ENCODE measurements at places on chromosomes 12 and 14.

DNA sequence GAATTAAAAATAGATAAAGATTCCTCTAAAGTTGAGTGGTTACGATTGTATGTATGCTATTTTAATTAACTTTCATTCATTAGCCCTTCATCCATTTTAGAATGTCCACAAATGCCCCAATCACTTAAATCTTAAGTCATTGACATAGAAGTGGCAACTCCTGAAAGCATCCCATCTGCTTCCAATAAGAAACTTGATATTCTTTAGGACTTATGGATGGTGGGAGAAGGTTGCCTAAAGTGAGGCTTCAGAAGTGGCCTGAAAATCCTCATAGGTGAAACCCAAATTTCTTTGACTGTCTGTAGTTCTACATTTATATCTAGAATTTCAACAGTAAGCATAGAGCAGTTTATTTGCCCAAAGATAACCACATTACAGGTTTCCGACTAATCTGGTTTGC is 161.7 kb upstream of the HMGA2 start:
- no peak for DNase-seq

DNA sequence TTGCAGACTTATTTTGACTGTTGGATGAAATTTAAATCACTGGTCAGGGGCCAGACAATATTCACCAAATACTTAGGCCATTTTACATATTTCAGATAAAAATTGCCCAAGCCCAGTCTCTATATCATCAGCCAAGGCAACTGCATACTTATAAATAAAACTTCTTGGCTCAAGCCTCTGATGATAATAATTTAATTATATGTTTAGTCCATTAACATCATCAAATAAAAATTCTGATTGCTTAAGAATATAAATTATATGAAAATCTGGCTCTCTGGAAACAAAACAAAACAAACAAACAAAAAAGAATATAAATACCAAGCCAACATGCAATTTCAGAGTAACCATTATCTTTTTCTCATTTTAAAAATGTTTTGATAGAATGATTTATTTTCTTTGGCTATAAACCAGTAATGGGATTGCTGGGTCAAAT is 165.2 kb downstream of the BTG1 start:
- DNase-seq: no peak

DNA sequence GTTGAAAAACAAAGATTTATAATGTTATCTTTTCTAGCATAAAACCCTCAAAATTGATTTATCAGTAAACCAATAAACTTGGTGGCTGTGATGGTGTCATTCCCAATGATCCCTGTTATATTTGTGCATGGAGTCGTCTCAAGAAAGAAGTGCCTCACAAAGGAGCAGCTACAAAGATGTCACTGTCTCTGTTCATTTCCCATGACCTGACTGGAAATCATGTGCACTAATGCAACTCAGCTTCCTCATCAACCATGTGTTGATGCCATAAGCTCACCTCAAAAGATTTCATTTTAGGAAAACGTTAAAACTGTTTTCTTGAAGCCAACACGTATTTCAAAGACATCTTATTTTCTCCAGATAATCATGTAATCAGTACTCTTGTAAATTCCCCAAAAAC is 28.8 kb downstream of the CLEC1A start:
- no peak for DNase-seq

DNA sequence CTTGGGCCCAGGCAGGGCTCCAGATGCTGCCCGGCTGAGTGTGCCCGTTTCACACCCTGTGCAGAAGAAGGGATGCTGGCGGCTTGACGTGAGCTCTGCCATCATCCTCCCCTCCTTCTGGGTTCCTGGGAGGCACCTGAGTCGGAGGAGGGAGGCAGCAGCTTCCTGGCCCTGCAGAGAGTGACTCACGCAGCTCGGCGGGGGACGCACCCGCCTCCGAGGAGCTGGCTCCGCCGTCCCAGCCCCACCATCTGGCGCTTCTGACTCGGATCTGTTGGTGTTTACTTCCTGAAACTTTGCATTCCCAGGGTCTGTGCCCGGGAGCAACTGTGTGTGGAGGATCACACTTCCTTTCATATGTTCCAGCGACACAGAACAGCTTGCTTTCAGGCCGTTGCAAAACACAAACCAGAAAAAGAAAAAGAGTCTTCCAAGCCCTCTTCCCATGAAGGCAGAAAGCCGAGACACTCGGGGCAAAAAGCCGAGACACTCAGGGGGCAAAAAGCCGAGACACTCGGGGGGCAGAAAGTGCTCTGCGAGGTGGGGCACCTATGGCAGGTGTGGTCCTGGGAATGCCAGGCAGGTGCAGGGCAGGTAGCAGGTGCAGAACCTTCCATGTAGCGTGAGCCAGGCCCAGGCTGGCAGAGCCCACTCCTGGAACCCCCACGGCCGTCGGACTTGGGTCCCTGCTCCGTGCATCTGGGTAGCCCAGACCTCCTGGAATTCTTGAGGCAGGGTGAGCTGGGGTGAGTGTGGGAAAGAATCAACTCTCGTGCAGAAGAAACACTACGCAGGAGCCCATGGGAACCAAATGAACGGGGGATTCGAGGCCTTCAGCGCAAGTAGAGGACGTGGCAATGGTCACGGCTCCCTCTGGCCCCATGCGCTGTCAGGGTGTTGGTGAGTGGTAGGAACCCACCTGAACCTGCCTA is 27.6 kb upstream of the GALNT9 start:
- peak; percentile 83 for DNase-seq

DNA sequence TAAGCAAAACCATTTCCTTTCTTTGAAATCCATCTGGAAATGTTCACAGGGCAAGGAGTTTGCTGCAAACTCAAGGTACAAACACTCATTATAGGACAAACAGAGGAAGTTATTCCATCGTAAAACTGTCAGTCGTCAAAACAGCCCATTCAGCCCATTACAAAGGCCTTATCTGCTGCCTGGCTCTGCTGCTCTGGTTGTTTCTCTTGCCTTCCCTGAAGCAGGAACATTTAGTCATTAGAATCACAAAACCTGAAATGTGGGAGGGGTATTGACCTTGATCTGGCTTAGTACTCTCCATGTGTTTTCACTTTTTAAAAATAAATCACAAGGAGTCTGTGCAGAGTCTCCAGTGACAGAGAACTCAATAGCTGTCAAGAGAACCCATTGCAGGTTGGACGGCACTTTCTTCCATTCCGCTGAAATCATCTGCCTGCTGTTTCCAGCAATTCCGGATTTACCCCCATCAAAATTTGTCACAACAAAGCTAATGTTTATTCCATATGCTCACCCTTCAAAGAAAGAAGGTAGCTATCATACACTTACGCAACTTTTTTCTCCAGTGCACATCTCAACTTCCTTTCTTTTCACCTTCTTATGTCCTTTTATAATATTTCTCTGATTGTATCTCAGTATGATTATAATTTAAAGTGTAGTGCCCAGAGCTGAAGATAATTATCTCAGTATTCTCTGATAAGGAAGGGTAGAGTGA is 24.6 kb upstream of the ITPR2 start:
- peak; percentile 52 for DNase-seq

- no peak for DNase-seq
These were observed 28.0 kb downstream of the PXN start for GRCh38 chr12:120237360-120238171.

DNA sequence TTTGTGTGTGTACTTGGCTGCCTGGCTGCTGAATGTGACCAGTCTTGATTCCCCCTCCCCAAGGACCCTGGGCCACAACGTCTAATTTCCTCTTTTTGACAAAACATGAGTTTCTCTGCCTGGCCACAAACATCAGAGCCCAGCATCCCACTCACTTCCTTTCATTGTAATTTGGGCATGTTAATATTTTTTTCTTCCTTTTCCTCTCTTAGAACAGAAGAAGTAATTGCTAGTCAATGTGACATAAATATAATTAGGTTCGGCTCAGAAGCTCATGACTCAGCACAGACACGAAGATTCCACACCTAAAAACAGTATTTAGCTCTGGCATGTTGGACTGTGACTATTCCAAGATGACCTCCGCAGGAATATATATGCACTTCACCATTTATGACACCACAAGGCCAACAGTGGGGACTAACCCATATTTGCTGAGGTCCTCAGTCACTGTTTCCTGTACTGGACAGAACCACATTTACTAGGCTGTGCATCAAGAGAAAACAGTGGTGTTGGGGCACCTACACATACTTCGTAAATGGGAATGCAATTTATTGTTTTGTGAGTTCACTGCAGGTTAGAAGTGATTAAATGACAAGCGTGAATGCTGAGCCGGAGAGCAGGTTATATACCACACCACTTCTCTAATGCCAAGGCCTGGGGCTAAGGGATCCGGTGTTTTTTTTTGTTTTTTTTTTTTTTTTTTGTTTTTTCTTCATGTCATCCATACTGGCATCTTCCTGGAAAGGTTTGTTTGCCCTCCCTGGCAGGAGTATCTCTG is 4.2 kb downstream of the GSG1 start:
- DNase-seq: peak; percentile 93

DNA sequence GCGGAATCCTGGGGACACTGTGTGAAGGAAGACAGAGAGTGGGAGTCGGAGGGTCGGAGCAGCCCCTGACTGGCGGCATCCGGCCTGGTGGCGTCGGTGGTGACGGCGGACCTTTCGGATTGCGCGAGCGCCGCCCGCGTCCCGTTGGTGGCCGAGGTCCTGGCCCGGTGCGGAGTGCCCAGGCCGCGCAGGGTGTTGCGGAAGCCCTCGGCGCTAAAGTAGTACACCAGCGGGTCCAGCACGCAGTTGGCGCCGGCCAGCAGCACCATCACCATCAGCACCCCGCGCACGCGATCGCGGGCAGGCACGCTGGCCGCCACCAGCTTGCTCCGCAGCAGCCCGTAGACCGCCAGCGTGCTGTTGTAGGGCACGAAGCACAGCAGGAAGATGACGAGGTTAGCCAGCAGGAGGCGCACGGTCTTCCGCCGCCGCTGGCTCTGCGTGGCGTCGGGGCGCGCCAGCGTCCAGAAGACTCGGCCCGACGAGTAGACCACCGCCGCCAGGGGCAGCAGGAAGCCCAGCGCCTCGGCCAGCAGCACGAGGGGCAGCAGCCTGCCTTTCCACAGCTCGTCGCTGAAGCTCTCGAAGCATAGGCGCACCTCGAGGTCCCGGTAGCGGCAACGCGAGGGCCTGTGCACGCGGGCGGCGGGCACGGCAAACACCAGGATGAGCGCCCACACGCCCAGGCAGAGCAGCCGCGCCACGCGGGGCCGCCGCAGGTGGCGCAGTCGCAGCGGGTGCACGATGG is 13.1 kb upstream of the CHD4 start:
- peak; percentile 79 for DNase-seq

DNA sequence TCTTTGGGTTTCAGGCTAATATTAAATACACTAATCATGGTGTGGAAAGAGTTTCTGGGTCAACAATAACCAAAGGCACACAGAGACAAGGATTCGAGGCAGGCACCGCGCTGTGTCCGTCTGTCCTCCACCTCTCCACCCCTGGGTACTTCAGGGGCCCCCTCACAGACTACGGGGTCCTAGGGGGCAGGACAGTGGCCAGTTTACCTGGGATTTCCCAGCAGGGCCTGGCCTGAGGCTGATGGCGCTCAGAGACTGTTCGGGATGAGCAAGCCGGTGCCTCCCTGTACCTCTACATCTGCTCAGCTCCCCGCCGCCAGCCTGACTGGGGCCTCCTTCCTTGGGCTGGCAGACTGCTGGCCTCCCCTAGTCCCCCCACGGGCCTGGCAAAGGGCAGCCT is 18.1 kb upstream of the EIF5 start:
- no peak for DNase-seq

DNA sequence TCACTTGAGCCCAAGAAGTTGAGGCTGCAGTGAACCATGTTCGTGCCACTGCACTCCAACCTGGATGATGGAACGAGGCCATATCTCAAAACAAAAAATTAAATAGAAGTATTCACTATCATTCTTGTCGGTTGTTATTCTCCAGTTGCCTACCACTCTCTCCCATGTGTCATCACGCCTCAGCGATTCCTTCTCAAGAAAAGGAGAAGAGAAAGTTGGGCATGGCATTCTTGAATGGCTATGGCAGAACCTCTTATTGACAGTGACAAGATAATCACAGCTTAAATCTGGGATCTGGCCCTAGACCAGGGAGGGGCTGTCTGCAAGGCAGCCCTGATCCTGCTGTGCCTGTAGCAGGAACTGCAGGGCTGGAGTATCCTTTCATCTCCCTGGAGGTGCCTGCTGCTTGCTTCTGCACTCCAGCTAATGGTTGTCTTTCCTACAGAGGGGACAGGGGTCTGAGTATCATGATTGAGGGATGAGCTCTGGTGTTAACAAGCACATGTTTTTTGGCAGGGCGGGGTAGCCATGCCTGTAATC is 12.8 kb upstream of the MLEC start:
- no peak for DNase-seq

DNA sequence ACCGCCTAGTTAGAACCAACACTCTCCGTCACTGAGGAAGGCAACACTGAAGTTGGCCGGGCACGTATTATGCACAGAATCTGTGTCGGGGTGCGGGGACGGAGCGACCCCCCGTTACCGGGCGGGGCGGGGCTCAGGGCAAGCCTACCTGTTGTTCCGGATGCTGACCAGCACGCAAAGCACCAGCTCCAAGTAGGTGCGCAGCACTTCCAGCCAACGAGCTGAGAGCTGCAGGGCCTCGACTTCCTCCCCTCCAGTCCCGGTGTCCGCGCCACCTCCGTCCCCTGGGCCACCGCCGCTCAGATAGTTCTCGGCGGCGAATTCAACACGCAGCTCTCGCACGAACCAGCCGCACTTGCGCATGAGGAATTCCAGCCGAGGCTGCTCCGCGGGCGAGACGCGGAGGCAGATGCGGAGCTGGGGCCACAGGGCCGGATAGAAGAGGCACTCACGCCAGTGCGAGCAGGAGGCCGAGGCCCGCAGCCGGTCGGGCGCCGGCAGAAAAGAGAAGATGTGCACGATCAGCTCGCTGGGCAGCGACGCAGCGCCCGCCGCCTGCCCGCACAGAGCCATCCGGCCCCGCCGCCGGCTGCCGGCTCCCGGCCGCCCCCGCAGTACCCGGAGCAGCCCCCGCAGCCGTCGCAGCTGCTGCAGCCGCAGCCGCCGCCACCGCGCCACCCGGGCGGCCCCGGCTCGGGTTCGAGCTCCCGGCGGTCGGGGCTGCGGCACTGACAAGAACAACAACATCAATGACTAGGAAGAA is 636 bp downstream of the FBXO33 start:
- peak; percentile 35 for DNase-seq

DNA sequence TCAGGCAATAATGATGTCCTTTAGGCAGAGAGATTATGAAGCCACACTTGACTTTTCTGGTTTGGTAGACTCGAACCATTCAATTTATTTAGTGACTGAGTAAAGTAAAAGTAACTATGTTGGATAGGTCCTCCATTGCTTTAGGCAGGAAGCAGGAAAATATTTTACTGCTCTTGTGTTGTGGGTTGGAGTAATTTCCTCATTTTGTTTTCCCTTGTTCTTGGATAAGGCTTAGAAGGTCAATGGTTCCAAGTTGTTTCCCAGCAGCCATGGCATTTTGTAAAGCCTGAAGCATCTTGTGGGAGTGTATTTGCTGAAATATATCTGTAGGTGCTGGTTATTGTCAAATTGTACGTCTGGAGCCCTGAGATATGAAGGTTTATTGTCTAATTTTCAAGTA is 161.2 kb upstream of the SLC38A2 start:
- DNase-seq: no peak

DNA sequence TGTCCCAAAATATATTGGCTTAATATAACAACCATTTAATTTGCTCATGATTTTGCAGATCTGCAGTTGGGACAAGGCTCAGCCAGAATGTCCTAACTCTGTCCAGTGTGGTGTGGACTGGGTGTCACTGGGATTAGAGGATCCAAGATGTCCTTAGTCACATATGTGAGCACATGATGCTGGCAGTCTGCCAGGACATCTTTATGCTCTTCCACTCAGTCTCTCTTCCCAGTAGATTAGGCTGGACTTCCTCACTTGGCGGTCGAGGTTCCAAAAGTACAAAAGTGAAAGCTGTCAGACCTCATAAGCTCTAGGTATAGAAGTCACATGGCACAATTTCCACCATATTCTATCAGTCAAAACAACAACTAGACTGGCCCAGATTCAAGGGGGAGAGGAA is 167.9 kb upstream of the NTF3 start:
- DNase-seq: no peak
